Pulmonary artery endothelial cell (primary cell): ENCODE measurements at places on chromosomes 5 and 9. TPM values are rescaled to one million over a fixed set of nuclear protein-coding genes. Genes with fewer than 3 reads are reported as not detected.

BTNL8 gene
- total RNA-seq, result not detected in 2 replicates

GRCh38 chr5:133327946-133328401 lies 276.2 kb downstream of the HSPA4 start:
- DNase-seq, result no peak

DNA sequence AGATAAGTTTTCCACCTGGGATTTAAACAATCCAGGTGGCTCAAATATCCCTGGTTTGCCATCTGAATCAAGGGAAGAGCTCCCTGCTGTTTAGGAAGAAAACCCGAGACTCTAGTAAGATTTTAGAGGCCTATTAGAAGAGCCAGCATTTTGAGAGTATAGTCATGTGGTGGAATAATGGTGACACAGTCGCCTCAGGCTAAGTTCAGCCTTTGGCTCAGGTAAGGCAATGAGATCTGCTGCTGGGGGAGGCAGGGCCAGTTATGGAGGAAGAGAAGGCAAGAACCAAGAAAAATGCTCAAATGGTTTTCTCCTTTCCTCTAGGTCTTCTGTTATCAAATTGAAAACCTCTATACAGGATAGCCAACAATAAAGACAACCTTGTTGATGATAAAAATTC lies 16.2 kb downstream of the RAD1 start:
- DNase-seq, result no peak

ELOVL7 gene
- under 0.01 TPM in 1 of 2 replicates, not detected in the other for total RNA-seq

- DNase-seq, result no peak
These were observed 179.4 kb downstream of the SEMA6A start for GRCh38 chr5:116395226-116395625.

DNA sequence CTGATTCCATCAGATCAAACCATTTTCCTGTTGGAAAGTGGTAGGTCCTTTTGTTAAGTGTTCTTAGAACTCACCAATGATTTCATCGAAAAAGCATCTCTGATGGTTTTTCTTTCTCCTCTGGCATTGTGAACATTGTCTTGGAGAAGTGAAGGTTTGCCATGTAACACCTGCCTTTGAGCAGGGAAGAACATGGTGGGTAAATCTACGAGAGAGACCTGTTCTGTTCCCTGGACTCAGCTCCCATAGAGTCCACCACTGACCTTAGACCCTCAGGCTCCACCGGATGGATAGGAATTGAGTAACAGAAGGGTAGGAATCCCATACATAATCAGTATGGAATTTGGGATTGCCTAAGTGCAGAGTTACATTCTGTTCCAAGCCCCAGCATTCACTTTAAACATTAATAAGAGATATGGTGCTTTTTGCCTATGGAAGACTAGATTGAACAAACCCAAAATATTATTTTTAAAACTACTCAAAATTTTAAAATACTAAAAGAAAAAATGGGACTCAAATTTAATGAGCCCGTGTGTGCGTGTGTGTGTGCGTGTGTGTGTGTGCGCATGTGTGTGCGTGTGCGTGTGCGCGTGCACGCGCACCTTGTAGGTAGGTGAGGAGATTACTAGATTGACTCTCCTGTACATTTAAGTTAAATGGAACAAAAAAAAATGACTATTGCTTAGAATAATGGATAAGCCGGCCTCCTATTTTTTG lies 92.0 kb downstream of the C9orf152 start:
- DNase-seq, result no peak

ABLIM3 gene
- 18.8 and 21.3 TPM in 2 replicates for total RNA-seq

GRCh38 chr9:127599550-127599891 lies 12.6 kb upstream of the STXBP1 start:
- no peak for DNase-seq

- no peak for DNase-seq
These were observed 19.3 kb downstream of the GAPVD1 start for GRCh38 chr9:125280945-125281344.

DNA sequence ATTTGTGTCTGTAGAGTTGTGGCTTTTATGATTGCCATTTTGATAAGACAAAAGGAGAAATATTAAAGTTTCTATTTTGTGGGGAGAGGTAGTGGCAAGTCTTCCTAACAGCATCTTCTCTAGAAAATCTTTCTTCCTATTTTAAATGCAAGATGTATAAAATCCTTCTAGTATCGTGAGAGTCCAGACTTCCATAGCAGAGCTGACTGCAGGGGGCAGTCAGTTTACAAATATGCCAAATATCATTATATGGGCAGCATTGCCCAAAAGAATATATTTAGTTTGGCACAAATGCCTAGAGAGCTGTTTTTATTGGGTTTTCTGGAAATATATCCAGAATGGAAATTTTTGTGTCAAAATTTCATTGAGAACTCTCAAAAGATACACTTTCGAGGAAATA lies 82.1 kb upstream of the ALDH1A1 start:
- no peak for DNase-seq

TAF11L6 gene
- total RNA-seq, result not detected in 2 replicates

NR5A1 gene
- total RNA-seq, result not detected in 2 replicates

- DNase-seq, result no peak
These were observed 133.7 kb downstream of the GABRB2 start for GRCh38 chr5:161412792-161413191.

PCDHB4 gene
- total RNA-seq, result 0.04 and 0.07 TPM in 2 replicates

GRCh38 chr9:3342159-3342777 lies 183.5 kb downstream of the RFX3 start:
- DNase-seq, result no peak

GRCh38 chr9:129469988-129470316 lies 150.9 kb downstream of the C9orf50 start:
- no peak for DNase-seq

PCDHGC4 gene
- 0.40 and 0.95 TPM in 2 replicates for total RNA-seq

DNA sequence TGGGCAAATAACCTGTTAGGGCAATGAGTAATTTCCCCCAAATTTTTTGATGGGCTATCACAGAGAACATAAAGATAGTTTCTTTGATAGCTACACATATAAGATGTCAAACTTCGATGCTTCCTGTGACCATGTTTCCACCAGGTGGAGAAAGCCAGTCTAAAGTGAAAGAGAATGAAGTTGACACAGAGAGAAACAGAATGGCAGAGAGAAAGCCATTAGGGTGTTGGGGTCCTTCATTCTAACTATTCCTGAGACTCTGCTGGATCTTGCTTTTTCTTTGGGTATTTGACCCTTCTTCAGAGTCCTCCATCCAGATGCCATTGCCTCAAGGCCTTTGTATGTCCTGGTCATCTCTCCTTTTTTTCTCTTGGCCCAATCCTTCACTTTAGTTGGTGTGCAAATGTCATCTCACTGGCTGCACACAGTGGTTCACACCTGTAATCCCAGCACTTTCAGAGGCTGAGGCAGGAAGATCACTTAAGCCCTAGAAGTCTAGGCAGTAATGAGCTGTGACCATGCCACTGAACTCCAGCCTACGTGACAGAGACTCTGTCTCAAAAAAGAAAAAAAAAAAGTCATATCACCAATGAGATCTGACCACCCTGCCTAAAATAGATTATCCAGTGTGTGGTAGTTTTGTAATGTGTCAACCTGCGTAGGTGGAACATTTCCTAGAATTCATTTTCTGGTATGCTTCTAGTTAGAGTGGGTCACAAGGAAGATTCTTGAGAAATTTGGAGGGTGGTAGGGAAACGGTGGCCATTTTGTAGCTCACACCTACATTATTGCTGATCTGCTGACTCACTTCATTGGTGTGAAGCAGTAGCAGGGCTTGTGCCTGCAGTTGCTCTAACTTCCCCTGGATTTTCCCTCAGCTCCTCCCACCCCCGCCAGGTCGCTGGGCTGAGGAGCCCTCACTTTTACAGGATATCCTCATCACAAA lies 20.8 kb upstream of the KIF2A start:
- no peak for DNase-seq

MAPK9 gene
- total RNA-seq, result 22.4 and 25.7 TPM in 2 replicates

LEAP2 gene
- 0.13 and 0.67 TPM in 2 replicates for total RNA-seq

- no peak for DNase-seq
These were observed 64.0 kb downstream of the RNF130 start for GRCh38 chr5:180007582-180007981.

FST gene
- total RNA-seq, result 1.4 and 63.4 TPM in 2 replicates

TMEM215 gene
- under 0.01 and 0.18 TPM in 2 replicates for total RNA-seq

ITGA2 gene
- total RNA-seq, result 107 and 108 TPM in 2 replicates

GRCh38 chr9:17793713-17794622 lies 215.1 kb downstream of the SH3GL2 start:
- no peak for DNase-seq

SPATA31C1 gene
- total RNA-seq, result not detected in 2 replicates

PCDHB13 gene
- total RNA-seq, result 0.33 and 0.99 TPM in 2 replicates

DNA sequence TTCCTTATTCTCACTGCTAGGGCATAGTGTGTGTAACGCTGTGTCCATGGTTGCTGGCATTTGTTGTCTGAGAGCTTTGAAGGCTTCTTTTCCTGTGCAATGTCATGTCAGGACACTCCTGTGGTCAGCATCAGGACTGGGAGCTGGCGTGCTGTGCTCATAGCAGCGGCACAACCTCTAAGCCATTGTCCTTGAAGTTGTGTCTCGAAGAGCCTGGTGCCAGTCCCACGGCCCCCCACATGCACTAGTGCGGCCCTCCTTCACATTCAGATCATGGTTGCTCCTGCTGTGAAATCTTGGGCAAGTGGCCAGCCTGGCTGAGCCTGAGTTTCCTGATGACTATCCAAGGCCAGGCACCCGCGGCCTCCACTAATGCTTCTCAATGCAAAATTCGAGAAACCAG lies 32.4 kb downstream of the PDZD2 start:
- no peak for DNase-seq

GRCh38 chr5:168275940-168276339 lies 15.5 kb upstream of the WWC1 start:
- DNase-seq, result no peak

- DNase-seq, result no peak
These were observed 9.6 kb downstream of the TRIP13 start for GRCh38 chr5:902129-902916.

DNA sequence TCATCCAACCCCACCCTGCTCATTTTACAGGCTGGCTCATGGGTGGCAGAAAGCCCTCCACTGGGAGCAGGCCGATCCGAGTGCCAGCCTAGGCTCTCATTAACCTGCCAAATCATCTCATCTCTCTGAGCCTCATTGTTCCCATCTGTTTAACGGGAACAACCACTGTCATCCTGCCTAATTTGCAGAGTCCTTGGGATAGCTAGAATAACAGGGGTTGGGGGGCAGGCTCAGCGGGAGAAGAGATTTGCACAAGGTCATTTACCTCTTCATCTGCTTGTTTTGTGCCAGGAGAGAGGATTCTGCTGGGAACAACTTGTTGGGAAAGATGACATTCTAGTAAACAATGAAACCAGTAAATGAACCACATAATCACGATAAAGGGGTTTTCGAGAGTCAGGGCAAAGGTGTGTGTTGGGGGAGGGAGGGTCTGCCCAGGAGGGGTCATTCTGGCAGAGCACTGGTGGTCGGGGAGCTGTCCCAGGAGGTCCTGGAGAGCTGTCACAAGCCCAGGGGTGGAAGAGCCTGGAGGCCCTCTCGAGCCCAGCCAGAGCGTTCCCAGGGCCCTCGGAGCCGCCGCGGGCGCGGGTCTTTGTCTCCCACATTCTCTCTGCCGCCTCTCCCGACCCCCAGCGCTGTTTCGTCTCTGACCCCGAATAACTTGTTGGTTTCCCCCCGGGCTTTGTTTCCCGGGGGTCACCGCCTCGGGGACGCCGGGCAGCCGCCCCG lies 22.8 kb upstream of the NDST1 start:
- DNase-seq, result no peak

- no peak for DNase-seq
These were observed 1.4 kb upstream of the KDM3B start for GRCh38 chr5:138351056-138351455.

DNA sequence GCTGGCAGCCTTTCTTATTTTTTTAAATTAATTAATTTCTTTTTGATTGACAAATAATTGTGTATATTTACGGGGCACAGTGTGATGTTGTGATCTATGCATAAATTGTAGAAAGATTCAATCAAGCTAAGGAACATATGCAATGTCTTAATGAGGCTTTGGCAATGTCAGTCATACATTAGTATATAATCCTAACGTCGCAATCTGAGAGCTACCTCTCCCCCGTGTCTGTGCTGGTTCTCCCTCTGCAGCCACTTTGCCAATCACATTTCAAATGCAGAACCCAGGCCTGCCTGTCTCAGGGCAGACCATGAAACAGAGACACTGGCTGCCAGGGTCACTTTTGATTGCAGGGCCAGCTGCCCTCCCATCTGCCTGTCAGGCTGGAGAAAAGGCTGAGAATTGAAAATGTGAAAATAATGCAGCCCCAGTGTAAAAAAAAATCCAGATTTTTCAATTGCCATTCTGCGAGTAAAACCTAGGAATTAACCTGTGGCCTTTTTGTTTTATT lies 56.3 kb downstream of the SLC24A2 start:
- no peak for DNase-seq

JAK2 gene
- 9.8 and 10.3 TPM in 2 replicates for total RNA-seq
